ENCODE measurements at places on chromosomes 3 and 15. TPM values are rescaled to one million over a fixed set of nuclear protein-coding genes. Genes with fewer than 3 reads are reported as not detected.

- peaks cover 73% of the 10 kb centered on the region for H3K27me3 ChIP-seq
- H3K4me1 ChIP-seq = no peaks in the 10 kb centered on the region
- H3K36me3 ChIP-seq = no peaks in the 10 kb centered on the region
- no peak for DNase-seq
Measured at GRCh38 chr3:10627884-10628572, 122.6 kb upstream of the ATP2B2 start.

- DNase-seq = peak; percentile 3
- H3K4me1 ChIP-seq = no peaks in the 10 kb centered on the region
- no peaks in the 10 kb centered on the region for H3K36me3 ChIP-seq
- no peaks in the 10 kb centered on the region for H3K27me3 ChIP-seq
- no peak overlapping the region for H3K4me3 ChIP-seq
- H3K27ac ChIP-seq = no peak overlapping the region
Measured at GRCh38 chr15:45307230-45307924, 55.3 kb downstream of the SLC28A2 start.

DNA sequence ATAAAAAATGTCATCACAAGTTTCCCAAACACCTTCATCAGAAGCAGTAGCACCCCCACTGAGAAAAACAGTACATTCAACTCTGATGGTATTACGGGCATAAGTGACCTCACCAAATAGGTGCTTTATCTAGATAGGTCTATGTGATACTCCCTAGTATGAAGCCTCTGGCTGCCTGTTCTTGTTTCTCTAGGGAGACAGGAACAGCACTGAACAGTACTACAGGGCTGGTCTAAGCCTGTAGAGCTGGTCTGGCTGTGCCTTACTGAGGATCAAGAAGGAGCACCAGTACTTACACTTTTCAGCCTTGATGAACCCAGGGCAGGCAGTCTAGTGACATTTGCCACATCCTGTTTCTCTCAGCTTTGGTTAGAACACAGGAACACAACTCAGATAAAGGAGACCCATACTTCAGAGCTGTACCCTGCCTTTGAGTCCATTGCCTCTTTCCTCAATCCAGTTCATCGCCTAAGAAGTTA, 35.9 kb downstream of the OXNAD1 start:
- no peaks in the 10 kb centered on the region for H3K4me1 ChIP-seq
- H3K27ac ChIP-seq = no peak overlapping the region
- H3K27me3 ChIP-seq = no peaks in the 10 kb centered on the region
- H3K36me3 ChIP-seq = peaks cover 15% of the 10 kb centered on the region
- DNase-seq = no peak

DNA sequence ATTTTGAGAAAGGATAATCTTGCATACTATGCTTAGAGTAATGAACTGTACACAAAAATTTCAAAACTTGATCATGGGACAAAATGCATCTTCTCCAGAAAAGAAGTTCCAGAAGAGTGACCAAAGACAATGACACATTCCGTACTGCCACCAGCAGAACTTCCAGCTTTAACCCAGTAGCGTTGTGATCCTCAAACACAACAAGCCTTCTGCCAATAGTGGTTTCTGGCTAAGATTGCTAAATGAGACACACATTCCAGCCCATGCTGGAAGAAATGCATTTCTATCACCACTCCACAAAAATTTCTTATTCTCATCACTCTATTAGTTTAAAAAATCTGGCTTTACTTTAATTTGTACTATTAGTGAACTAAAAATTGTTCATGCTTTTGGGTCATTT, 334.9 kb downstream of the TBC1D5 start:
- H3K4me3 ChIP-seq = no peak overlapping the region
- no peak overlapping the region for H3K27ac ChIP-seq
- H3K36me3 ChIP-seq = no peaks in the 10 kb centered on the region
- DNase-seq = no peak

- peak; percentile 43 for DNase-seq
- no peak overlapping the region for H3K4me3 ChIP-seq
- no peaks in the 10 kb centered on the region for H3K27me3 ChIP-seq
- H3K27ac ChIP-seq = no peak overlapping the region
- H3K36me3 ChIP-seq = no peaks in the 10 kb centered on the region
- peaks cover 37% of the 10 kb centered on the region for H3K4me1 ChIP-seq
Measured at GRCh38 chr15:48683991-48684765, 38.7 kb upstream of the FBN1 start.

DNA sequence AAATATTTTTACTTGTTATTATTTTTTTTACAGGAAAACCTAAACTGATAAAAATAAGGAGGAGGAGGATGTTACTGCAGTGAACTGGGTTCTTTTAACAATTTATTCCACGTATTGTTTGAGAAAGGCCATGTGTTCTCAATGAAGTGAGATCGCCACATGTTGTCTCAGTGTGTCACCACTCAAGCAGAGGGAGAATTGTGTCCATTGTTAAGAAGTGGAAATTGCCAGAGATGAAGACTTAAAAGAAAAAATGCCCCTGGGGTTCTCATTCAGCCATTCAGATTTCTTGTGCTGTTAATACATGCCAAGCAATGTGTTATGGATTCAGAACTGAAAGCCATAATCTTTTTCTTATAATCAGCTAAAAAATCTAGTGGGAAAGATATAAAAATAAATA, 297.1 kb downstream of the NSUN3 start:
- no peak for DNase-seq
- no peaks in the 10 kb centered on the region for H3K36me3 ChIP-seq
- H3K4me1 ChIP-seq = no peaks in the 10 kb centered on the region
- no peaks in the 10 kb centered on the region for H3K27me3 ChIP-seq

GRCh38 chr3:156985711-156986110, 159.6 kb downstream of the LEKR1 start:
- H3K4me3 ChIP-seq = no peak overlapping the region
- H3K27ac ChIP-seq = no peak overlapping the region
- DNase-seq = no peak
- H3K36me3 ChIP-seq = no peaks in the 10 kb centered on the region
- no peaks in the 10 kb centered on the region for H3K4me1 ChIP-seq

DNA sequence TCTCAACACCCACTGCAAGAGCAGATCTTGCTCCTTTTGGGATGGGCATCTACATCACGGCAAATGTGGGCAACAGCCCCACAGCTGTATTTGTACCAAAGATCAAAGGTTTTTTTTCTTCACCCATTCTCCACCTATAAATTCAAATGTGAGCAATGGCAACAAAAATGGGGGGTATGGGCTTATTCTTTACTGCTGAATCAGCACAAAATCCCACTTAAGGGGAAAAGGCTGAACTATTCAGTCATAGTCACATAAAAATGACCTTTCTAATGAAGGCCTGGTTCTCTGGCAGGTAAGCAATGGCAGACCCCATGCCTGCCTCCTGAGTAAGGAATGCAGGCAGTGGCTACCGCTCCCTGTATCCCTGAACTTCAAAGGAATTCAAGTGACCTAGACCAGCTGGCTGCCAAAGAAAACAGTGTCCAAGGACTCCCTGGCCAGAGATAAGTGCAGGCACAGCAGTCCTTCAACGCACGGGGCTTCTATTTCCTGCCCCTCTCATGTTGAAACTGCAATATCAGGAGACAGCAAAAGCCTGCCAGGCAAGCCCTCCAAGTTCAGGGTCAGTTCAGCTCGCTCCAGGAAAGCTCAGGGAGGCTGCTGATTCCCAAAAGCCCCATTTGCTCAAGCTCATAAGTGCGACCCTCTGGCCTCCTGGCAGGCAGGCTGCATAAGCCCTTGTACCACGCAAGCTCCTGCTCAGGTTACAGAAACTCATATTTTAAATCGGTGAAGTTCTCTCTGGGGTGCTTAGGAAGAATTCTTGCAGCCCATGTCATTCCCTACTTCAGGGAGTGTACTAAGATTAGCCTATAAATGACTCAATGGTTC, 134.1 kb downstream of the PDZRN3 start:
- no peak overlapping the region for H3K27ac ChIP-seq
- no peaks in the 10 kb centered on the region for H3K36me3 ChIP-seq
- no peaks in the 10 kb centered on the region for H3K27me3 ChIP-seq
- H3K4me1 ChIP-seq = no peaks in the 10 kb centered on the region

- peaks cover 12% of the 10 kb centered on the region for H3K4me1 ChIP-seq
- no peak for DNase-seq
- no peaks in the 10 kb centered on the region for H3K27me3 ChIP-seq
- no peak overlapping the region for H3K27ac ChIP-seq
Measured at GRCh38 chr3:171239757-171240503, 213.4 kb upstream of the SLC2A2 start.

DNA sequence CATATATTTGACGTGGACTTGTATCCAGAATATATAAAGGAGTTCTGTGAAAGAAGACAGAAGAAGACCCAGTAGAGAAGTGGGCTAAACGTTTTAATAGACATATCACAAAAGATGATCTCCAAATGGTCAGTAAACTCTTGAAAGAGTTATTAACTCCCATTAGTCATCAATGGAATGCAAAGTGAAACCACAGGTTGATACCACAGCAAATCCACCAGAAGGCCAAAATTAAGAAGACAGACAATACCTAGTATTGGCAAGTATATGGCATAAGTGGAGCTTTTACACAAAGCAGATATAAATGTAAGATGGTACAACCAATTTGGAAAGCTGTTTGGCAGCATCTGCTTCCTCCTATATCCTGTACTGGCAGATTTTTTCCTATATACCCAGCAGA, 6.0 kb downstream of the SPATA16 start:
- no peaks in the 10 kb centered on the region for H3K27me3 ChIP-seq
- no peak for DNase-seq
- no peaks in the 10 kb centered on the region for H3K4me1 ChIP-seq
- no peaks in the 10 kb centered on the region for H3K36me3 ChIP-seq
- no peak overlapping the region for H3K27ac ChIP-seq
- H3K4me3 ChIP-seq = no peak overlapping the region

DNA sequence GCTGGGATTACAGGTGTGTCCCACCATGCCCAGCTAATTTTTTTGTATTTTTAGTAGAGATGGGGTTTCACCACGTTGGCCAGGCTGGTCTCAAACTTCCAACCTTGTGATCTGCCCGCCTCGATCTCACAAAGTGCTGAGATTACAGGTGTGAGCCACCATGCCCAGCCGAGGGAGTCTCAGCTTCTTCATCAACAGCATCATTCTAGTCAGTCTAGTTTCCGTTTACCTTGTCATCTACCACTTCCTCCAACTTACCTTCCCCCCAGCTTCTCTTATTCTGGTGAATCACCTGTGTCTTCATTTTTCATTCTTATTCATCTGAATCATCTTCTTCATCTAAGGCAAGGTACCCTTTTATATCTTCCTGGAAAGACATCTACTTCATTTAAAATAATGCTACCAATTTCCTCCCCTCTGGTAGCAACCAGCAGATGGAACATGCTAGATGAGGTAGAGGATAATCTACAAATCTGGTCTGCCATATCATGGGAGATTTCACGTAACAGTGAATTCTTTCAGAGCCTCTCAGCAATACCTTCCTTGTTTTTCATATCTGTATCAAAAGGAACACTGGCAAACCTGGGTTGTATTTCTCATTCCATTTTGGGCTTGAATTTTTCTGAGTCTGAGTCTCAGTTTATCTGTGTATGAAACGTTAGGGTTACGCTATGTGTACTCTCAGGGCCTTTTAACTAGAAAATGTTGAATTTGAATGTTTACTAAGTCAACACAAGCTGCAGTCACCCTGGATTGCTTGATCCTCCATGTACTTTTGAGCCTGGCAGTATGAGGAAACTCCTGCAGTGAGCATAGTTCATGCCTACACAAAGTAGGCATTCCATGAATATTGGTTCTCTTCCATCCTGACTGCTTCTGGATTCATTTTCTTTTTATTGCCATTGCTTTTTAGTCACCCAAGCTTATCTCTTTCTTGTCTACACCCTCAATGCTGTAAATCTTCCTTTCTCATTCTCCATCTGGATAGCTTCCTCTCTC, 16.8 kb downstream of the LPP start:
- H3K4me3 ChIP-seq = no peak overlapping the region
- DNase-seq = no peak
- peaks cover 53% of the 10 kb centered on the region for H3K4me1 ChIP-seq
- H3K27me3 ChIP-seq = no peaks in the 10 kb centered on the region
- peak overlapping the region; percentile 42 for H3K27ac ChIP-seq
- 0 out of 2 replicates have a peak, but pooled peaks cover 4% of the 10 kb centered on the region for H3K36me3 ChIP-seq

DNA sequence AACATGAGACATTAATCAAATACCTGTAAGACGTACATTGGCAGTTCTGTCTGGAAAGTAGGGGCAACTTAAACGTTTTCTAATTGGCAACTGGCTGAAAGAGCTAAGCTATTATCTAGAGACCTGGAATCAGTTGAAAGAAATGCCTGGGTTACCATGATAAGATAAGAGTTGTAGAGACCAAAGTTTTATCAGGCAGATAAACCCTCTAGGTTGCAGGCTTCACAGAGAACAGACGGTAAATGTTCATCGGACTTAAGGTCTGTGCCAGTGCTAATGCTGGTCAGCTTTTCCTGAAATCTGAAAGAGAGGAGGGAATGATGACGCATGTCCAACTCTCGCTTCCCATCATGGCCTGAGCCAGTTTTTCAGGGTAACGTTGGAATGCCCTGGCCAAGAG, 196.2 kb downstream of the ROBO2 start:
- no peak overlapping the region for H3K4me3 ChIP-seq
- H3K27me3 ChIP-seq = no peaks in the 10 kb centered on the region
- no peaks in the 10 kb centered on the region for H3K36me3 ChIP-seq

DNA sequence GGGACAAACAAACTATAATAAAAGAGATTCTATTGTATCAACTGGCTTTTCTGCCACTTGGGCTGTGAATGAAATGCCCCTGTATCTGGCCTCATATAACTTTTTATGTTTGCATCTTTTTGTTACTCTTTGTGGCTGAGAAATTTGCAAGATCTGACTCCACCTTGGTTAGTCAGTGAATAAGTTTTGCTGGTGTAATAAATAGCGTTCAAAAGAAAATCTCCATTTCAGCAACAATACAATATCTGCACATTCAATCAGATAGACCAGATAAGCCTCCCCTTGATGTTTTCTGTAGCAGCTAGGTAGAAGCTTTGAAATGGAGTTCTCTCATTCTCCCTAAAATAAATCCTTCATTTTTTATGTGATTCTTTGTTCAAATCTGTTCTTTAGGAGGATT, 12.0 kb downstream of the TRAT1 start:
- no peak overlapping the region for H3K27ac ChIP-seq
- no peak for DNase-seq
- H3K4me3 ChIP-seq = no peak overlapping the region
- H3K4me1 ChIP-seq = no peaks in the 10 kb centered on the region
- H3K27me3 ChIP-seq = no peaks in the 10 kb centered on the region
- H3K36me3 ChIP-seq = no peaks in the 10 kb centered on the region

GRCh38 chr15:81294516-81294880, 29.4 kb downstream of the STARD5 start:
- H3K27ac ChIP-seq = no peak overlapping the region
- H3K4me1 ChIP-seq = no peaks in the 10 kb centered on the region
- peaks cover 37% of the 10 kb centered on the region for H3K27me3 ChIP-seq
- no peak for DNase-seq
- no peak overlapping the region for H3K4me3 ChIP-seq

RTP1 gene
- total RNA-seq = not detected

GASK1A gene
- not detected for total RNA-seq

VGLL3 gene
- 26.8 TPM for total RNA-seq

ADAMTS17 gene
- total RNA-seq = 2.0 TPM

CPLX3 gene
- total RNA-seq = not detected

SPESP1 gene
- not detected for total RNA-seq

GOLGA6L10 gene
- 2.3 TPM for total RNA-seq

CELF6 gene
- total RNA-seq = not detected

HESX1 gene
- 3.4 TPM for total RNA-seq
